Frontal cortex (tissue), 4 donors: ENCODE measurements at places on chromosomes 6 and 20. TPM values are rescaled to one million over a fixed set of nuclear protein-coding genes. Genes with fewer than 3 reads are reported as not detected.

RIPK1 gene
- 7.3 TPM for total RNA-seq

ANGPT4 gene
- not detected for total RNA-seq

HSPA1L gene
- total RNA-seq, result 5.7 TPM

CPNE5 gene
- total RNA-seq, result 12.6 TPM

ARFGEF3 gene
- total RNA-seq, result 37.1 TPM

APOBEC2 gene
- not detected for total RNA-seq

MRPL2 gene
- 8.2 TPM for total RNA-seq

TMEM244 gene
- total RNA-seq, result 1.2 TPM

SLC22A7 gene
- total RNA-seq, result 0.41 TPM

TP53RK gene
- 51.0 TPM for total RNA-seq

CNKSR3 gene
- 4.1 TPM for total RNA-seq

LY86 gene
- total RNA-seq, result 2.9 TPM

KCNK5 gene
- under 0.01 TPM for total RNA-seq

BTBD3 gene
- total RNA-seq, result 52.2 TPM

RBPJL gene
- total RNA-seq, result not detected

FRK gene
- 0.41 TPM for total RNA-seq

SPATA25 gene
- 2.0 TPM for total RNA-seq

SPACA1 gene
- total RNA-seq, result not detected

METTL24 gene
- 2.0 TPM for total RNA-seq

B3GALT4 gene
- 9.0 TPM for total RNA-seq

RALY gene
- 48.5 TPM for total RNA-seq

SYNGAP1 gene
- total RNA-seq, result 35.1 TPM

ZSCAN16 gene
- total RNA-seq, result 14.3 TPM

OPRM1 gene
- total RNA-seq, result 1.2 TPM

C6orf15 gene
- not detected for total RNA-seq

GLP1R gene
- total RNA-seq, result 0.41 TPM

SLC17A5 gene
- 29.8 TPM for total RNA-seq

PSMB9 gene
- total RNA-seq, result 0.82 TPM

BHLHE23 gene
- not detected for total RNA-seq

LY6G5C gene
- total RNA-seq, result 5.3 TPM

KIF25 gene
- 0.41 TPM for total RNA-seq
